Stimulated activated CD8-positive, alpha-beta memory T cell treated with anti-CD3 and anti-CD28 coated beads, Interleukin-2, amount 100 ng/mL, for 1 hour (primary cell): ENCODE measurements at places on chromosomes 7 and 10.

GRCh38 chr7:134724606-134725005 is 54.8 kb upstream of the CALD1 start:
- no peak for DNase-seq

- peak; percentile 82 for DNase-seq
Observed at GRCh38 chr7:155297517-155298287, at the start of gene INSIG1. INSIG1 (plus strand) TSS chr7:155297878; CDS start chr7:155298286, 408 bp downstream.

GRCh38 chr7:128379900-128380479 is 18.5 kb upstream of the PRRT4 start:
- DNase-seq, result no peak

GRCh38 chr7:121394709-121395140 is 1.4 kb downstream of the FAM3C start:
- DNase-seq, result no peak

DNA sequence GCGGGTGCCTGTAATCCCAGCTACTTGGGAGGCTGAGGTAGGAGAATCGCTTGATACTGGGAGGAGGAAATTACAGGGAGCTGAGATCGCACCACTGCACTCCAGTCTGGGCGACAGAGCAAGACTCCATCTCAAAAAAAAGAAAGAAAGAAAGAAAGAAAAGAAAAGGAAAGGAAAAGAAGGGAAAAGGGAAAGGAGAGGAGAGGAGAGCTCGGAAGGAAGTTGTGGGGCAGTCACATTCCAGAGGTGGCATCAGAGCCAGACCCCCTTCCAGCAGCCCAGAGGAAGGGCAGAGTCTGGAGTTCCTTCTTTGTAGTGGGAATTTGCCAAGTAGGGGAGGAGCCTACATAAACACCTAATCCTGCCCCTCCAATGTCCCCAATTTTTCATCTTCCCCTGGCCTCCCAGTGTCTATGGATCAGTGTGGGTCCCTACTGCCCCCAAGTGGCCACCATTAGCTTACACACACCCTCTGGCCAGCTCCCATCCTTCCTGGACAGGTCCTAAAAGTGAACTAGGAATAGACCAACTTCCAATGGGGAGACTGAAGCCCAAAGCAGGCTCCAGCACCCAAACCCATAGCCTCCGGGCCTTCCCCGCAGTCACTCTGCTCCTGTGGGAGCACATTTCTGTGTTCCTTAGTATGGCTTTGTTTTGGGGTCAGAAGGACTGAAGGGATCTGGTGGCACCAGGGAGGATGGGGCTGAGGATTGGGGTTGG is 39.6 kb upstream of the HSPB1 start:
- no peak for DNase-seq

DNA sequence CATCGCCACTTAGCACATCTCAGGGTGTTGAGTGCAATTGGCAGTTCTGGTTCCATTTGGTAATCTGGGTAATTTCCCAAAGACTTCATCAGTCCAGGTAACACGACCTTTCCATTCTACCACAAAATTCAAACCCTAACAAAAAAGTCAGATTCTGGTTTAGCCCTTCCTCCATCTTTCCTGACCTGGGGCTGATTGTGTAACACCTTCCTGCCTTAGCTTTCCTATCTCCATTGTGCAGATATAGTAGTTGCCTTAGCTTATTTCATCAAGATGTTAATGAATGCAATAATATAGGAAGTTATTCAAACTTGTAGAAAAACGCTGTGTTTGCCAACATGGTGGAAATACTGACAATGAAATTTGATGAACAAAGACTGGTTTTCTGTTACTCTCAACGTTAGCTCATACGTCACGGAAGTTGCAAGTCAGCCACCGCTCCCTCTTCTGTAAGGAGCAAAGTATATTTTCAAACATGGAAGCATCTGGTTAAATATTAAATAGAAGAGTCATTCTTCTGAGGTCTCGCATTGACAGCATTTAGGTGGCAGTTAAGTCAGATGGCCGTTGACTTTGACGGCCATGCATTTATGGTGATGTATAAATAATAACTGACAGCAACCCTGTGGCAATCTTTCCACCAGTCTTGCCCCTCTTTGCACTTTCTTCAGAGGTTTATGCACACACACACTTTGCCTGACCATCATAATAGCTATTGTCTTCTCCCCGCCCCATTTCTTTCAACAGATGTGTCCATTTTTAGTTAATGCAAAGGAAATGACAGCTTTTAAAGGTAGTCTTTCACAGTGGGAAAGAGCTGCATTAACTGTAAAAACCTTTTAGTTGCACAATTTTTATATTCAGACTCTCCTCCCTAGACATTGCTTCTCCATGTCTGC is 205.1 kb upstream of the BMPER start:
- no peak for DNase-seq

GRCh38 chr10:2414039-2414438 is 653.3 kb upstream of the PFKP start:
- DNase-seq, result no peak

- DNase-seq, result no peak
Observed at GRCh38 chr10:122624546-122624945, 64.0 kb downstream of the DMBT1 start.

- no peak for DNase-seq
Observed at GRCh38 chr10:49612513-49613164, 1.2 kb upstream of the CHAT start.

DNA sequence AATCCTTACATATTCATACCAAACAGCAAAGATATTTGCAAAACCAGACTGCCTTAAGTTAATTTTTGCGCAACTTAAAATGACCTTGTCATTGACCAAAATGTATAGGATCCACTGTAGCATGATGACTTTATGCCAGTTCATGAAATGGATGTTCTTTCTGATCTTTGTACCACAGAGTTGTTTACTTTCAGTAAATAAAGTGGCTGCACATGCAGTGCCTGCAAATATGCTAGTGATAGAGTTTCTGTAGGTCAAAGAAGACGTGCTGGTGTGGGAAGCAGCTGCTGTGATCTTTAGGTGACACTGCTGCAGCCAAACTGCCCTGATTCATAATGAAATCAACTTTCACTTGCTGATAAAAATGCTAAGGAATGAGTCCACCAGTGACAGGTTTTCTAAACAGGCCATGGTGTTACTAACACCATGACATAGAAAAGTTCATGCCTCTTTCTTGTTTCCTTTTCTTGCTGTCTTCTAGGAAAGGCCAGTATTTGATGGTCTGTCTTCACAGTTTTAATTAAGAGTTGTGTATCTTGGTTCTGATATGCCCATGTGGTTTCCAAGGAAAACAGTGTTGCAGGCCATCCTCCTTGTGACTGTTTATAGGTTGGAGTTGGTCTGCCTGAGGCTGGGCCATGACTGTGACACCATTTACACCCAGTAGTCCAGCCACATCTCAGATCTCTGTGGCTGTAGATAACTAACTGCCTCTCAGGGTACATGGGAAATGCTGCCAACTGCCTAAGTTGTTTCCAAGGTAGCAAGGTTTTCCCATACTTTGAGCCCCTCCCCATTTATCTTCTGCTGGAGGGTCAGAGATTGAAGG is 62.5 kb downstream of the INSYN2A start:
- no peak for DNase-seq

DNA sequence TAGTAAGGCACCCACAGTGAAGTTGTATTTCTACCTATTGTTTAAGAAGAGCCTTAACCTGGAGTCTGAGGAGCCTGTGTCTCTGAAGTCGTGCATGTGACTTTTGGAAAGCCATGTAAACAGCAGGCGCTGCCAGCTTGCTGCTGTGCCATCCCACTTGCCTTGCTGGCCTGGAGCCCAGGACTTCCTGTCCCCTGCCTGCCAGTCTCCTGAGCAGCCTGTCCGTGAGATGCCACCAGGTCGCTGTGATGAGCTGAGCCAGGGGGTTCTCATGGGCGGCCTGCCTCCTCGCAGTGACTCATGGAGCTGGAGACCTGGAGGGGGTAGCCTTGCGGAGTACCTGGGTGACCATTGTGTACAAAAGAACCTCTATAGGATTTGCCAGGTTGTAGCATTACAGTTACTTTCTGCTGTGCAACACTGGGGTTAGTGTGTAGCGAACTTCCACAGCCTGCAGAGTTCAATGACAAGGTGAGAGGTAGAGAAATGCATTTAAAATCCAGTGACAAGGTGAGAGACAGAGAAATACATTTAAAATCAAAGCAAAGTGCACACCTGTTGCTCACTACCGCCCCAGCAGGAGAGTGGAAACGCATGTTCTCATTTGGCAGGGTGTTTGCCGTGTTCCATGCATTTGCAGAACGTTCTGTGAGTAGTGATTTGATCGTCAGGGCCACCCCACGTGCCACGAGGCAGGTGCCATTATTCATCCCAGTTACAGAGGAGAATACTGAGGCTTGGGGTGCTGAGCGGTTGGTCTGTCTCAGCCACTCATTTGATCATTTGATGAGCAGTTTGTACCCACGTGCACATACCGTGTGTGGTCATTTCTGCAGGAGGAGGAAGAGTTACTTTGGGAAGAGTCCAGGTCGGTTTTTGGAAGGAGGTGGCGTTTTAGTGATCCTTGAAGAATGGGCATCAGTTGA is 36.6 kb upstream of the BHLHA15 start:
- DNase-seq, result no peak

- DNase-seq, result no peak
Observed at GRCh38 chr7:28065308-28065707, 115.3 kb downstream of the JAZF1 start.

- no peak for DNase-seq
Observed at GRCh38 chr7:16465469-16466361, at the start of gene SOSTDC1. SOSTDC1 (minus strand) TSS chr7:16465738; CDS start chr7:16465668, 70 bp downstream.

GRCh38 chr10:58003945-58004344 is 263.7 kb downstream of the IPMK start:
- DNase-seq, result no peak

DNA sequence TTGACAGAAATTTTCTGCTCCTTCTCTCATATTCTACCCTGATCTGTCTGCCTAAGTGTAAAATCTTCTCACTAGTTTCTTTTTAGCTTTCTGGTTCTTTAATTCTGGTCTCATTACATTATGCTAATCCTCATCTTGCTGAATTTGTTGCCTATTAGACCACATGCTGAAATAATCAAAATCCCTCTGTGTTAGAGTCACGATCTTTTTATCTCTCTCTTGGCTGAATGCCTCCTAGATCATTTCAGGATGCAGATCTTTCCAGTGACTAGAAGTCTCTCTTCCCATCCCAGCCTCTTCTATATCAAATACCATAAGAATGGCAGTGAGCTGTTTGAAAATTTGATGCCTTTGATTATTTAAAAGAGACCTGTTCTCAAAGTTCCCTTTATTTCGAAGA is 661.9 kb downstream of the SORCS1 start:
- no peak for DNase-seq

GRCh38 chr10:128907155-128907941 is 559.7 kb upstream of the MGMT start:
- DNase-seq, result no peak

GRCh38 chr7:36054637-36055036 is 98.4 kb upstream of the EEPD1 start:
- DNase-seq, result no peak

DNA sequence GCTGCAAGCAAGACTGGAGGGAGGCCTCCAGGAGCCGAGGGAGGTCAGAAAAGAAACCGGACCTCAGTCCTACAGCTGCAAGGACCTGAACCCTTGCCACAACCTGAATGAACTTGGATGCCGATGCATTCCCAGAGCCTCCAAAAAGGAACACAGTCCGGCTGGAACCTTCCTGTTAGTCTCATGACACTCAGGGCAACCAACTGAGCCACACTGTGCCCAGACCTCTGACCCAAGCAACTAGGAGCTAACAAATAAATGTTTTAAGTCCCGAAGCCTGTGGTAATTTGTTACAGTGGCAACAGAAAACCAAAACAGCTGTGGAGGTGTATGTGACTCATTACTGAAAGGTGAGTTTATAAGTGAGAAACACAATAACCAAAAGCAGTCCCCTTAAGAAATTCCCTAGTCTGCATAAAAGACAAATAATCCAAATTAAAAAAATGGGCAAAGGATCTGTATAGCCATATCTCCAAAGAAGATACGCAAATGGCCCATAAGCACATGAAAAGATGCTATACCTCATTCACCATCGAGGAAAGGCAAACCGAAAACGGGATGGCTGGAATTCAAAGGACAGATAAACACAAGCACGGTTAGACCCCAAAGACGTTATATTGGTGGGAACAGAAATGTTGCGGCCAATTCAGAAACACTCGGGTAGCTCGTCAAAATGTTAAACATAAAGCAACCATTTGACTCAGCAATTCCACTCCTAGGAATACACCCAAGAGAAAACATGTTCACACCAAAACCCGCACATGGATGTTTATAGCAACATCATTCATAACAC is 24.8 kb downstream of the GNA12 start:
- DNase-seq, result no peak

GRCh38 chr7:80671744-80672143 is 33.3 kb downstream of the CD36 start:
- DNase-seq, result no peak

DNA sequence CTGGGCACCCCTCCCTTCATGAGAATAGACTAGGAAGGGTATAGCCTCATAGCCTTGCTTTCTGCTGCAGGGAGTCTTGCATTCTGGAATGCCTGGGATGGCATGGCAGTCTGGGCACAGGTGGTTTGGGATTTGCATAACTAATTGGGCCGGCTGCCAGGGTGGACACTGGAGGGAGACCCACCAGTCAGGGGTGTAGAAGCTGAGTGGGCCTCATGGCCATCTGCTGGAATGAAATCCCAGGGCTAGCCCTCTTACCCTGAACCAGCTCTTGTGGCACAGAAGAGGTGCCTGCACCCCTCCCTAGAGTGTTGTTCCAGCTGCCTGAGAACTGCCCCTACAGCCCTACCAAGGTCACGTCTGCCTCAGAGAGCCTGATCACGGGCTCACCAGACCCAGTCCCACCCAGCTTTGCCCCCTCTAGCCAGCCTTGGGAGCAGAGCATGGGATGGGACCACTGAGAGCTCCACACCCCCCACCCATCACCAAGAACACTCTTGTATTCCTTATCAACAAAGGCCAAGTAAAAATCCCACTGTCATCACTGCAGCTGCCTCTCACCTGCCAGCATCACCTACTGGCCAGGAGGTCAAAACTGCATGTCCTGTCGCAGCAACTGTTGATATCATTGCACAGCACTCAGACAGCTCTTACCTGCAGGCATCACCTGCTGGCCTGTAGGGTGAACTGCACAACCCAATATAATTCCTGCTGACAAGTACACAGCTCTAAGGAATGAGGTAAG is 148.9 kb downstream of the ZEB1 start:
- no peak for DNase-seq

DNA sequence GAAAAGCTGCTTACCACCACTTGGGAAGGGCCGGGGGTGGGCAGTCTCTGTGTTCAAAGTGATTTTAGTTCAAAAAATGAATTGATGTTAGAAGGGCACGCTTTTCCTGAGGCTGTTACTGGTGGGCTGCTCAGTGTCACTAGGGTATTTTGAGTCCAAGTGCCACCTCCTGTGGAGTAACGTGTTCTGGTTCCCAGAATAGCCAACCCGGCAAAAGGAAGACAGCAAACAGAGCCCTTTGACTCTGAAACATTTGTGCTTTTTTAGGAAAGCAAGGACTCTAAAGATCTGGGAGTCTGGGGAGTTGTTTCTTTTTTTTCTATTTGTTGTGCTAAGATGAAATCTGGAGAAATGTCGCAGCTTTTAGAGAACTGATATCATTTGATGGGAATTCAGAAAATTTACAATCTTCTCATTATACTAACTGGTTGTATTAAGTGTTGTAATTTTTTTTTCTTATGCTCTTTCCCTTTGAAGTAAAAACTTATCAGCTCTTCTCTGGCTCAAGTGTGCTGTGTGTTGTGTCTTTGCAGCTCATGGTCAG is 66.2 kb downstream of the MKX start:
- no peak for DNase-seq
